Stimulated activated CD8-positive, alpha-beta memory T cell treated with anti-CD3 and anti-CD28 coated beads, Interleukin-2, amount 100 ng/mL, for 1 hour (primary cell): ENCODE measurements at places on chromosomes 3 and 15.

DNA sequence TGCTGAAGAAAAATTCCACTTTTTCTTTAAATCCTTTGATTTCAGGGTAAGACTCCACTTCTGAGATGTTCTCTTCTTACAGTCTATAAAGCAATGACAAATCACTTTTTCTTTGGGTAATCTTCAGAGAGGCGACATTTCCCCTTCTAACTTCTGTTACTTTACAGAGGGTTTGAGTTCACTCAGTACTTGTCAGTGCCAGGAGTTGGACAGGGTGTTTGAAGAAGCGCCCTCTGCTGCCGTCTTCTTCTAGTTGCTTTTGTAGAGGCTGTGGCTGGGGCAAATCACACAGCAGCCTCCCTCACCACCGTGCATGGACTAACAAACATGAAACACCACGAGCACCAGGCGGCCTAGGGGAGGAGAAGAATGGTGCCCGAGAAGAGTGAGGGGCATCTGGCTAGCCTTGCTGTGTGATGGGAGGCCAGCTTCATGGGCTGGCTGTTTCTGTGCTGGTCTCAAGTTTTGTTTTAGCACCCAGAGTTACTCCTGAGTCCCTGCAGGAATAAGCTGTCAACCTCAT, at the start of gene CD80:
Gene CD80 (minus strand): TSS at position 174 of the 523 bp plus-strand sequence. CDS start 1,886 bp downstream, outside the sequence.
- DNase-seq, result no peak

DNA sequence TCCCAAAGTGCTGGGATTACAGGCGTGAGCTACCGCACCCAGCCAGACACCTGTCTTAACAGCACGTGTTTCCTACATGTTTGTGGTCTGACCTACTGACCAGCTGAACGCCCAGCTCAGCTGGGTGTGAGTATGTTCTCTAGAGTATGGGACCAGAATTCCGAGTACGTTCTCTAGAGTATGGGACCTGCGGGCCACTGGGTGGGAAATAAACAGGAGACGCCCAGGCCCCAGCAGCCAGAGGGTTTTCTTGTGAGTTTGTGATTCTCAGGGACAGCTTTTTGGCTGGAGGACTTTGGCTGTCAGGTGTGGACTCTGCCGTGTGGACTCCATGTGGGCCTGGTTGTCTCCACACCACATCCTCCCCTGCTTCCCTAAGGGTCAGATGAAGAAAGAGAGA, 87.3 kb downstream of the CHRD start:
- no peak for DNase-seq

DNA sequence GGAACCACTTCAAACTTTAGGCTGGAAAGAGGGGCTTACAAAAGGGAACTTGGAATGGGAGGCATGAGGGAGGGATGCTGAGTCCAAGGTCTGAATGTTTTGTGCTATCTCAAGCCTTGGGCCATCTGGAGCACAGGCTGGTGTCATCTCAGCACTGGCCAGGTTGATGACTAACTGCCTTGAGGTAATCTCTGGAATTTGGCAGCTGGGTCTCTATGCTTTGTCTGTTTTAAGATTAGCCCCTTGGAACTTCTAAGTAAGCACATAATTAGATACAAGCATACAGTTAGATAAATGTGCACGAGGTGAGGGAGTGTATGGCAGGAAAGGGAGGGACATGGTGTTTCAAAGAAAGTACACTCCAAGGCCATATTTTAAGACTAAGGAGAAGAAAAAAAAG, 252.4 kb upstream of the CCDC54 start:
- DNase-seq, result no peak

GRCh38 chr3:41632700-41633099, 329.2 kb downstream of the ULK4 start:
- DNase-seq, result no peak

DNA sequence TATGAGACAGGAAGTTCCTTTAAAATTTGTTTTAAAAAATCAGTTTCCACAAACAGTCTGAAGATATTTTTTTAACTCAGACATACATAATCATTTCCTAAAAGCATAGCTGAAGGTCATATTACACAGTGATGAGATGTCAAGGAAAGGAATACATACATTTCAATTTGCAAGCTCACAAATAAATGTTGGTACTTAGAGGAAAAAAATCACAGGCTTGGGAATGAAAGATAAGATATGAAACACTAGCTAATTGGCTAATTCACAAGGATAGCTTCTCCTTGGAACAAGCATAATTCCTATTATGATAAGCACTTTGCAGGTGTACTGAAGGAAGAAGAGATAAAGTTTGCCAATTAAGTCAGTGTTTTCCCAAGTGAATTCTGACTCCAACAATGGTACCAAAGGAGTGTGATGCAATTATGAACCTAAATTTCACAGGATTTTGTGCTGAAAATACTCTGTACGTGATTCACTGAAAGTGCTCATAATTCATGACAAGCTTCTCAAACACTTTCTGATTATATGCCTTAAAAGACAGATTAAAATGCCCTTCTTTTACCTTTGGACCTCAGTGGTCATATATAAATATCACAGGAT, 112.4 kb downstream of the FRMD5 start:
- DNase-seq, result no peak

DNA sequence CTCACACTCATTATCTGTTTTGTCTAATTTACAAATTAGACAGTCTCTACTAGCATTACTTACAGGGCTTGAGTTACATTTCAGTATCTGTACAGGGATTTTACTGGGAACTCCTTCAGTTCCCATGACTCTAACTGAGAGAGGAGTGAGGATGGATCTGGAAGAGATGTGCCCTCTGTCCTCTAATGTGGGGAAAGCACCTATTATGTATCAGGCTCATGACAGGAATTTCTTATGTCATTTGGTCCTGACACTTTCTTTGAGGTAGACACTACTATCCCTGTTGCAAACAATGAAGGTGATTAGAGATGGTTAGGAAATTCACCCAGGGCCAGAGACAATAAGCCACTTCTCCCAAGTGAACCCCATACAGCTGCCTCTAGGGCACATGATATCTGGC, 10.9 kb upstream of the NCKIPSD start:
- no peak for DNase-seq

GRCh38 chr3:100256731-100257151, 4.1 kb upstream of the TBC1D23 start:
- no peak for DNase-seq

DNA sequence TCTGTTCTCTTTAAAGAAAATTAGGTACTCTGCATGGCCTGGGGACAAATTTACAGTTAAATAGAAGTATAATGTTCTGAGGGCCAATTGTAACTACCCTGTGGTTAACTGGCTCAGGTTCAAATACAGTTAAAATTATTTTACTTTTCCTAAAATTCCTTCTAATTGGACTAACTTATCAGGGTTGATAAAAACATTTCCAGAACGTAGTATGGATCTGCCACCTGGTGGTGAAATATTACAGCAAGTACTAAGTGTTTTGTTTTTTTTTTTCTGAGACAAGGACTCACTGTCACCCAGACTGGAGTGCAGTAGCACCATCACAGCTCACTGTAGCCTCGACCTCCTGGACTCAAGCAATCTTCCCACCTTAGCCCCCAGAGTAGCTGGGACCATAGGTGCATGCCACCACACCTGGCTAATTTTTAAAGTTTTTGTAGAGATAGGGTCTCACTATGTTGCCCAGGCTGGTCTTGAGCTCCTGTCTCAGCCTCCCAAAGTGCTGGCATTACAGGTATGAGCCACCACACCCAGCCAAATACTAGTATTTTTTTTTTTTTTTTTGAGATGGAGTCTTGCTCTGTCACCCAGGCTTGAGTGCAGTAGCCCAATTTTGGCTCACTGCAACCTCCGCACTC, 29.2 kb downstream of the NEO1 start:
- DNase-seq, result no peak

DNA sequence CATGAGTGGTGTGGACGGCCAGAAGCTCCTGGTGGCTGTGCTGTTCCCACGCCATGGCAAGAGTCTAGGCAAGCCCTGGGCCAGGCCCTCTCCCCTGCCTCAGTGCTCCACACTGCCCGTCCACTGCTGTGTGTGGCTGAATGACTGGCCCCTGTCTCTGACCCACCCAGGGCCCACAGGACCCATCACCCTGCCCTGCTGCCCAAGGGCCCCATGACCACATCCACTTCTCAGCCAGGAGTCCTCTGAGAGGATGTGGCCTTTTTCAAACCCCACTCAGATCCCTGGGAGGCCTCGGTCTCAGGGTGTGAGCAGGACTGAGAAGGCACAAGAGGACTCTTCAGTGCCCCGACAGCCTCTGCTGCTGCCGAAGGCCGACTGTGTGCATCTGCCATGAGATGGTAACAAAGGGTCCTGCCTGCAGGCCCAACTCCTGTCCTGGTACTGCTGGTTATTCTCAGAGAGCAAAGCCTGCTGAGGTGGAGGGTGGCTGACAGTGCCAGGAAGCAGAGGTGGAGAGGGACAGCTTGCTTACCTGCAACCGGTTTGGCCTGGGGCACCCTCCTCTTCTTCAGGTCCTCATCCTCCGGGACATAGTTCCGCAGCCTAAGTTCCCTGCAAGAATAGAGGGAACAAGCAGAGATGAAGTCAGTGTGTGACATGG, 47.5 kb downstream of the PTH1R start:
- no peak for DNase-seq

DNA sequence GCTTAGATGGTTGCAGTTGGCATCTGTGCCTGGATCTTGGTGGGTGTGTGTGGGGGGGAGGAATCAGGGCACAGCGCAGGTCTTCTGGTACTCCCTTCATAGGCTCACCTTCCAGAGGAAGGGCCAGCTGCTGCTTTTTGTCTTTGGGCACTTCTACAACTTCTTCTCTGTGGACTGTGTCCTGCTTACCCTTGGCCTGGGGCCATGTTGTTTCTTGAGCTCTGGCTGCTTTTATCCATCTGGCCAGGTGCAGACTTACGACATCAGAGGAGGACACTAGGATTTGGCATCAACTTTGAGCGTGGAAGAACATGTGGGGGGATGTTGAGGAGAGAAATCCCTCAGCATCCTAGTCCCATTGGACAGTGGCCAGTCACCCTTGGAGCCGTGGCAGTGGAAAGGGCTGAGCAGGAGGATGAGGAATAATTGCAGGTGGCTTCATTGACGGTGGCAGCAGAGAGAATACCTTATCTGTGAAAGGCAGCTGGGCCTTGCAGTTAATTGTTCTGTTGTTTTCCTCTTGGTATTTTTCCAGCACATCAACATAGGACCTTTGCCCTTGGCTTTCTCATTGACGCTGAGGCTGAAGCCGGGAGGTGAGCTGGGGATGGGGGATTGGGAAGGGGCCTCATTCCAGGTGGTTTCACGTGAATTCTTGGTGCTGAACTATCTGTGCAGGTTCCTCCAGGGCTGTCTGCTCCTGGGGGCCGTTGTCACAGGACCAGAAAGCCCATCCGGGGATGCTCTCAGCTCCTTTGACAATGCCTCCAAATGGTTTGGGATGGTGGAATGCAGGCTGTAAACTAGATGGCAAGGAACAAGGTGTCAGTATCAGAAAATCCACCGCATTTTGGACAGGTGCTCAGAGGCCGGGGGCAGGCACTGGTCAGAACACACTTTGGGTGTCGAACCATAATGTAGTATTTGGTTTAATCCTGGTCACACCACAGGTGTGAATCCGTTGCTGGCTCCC, 9.7 kb downstream of the EPHB1 start:
- DNase-seq, result no peak

DNA sequence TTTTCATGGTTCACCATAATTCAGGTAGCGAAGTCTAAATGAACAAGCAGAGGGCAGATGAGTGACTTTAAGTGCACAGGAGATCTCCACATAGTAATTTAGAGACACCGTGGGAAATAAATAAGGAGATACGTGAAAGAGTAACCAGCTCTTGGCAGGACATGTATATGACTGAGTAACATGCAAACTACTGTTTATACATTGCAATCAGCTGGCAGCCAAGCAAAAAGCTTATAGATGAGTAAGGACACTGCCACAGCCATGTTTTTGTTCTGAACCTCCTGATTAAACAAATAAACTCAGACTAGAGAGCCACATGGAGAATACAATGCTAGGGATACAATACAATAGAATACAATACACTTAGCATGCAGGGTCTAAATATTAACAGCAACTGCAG, 252.4 kb downstream of the FHIT start:
- no peak for DNase-seq

DNA sequence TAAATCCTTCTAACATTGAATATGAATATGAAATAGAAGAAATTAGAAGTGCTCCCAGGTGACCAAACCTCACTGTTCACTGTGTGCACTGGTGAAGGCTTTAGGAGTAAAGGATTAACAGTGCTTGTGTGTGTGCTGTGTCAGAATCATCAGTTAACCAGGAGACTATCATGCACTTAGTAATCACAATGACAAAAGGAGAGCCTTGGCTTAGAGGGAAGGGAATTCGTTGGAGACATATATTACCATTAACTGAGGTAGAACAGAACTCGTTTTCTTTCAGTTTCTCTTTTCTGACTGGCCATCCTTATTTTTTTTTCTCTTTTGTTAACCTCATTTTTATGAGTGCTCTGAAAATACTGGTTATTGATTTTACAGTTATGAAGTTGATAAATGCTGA, 213.3 kb upstream of the GBE1 start:
- DNase-seq, result no peak

DNA sequence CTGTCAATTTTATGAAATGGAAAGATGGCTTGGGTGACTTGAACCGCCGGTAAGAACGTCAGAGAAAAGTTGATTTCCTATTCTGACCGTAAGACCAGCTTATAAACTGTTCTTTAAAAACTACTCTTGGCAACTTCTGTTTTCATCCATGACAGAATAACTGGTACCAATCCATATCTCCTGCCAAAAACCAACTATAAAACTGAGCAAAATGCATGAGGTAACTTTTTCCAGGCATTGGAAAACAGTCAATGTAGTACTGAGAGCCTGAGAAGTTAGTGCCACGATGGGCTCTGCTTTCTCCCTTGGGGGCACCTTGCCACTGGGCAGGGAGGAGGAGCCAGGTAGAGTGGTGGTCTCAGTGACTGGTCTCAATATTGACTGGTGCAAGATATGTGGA, 615.2 kb upstream of the TBL1XR1 start:
- no peak for DNase-seq

- no peak for DNase-seq
Observed at GRCh38 chr3:5498981-5499380, 311.5 kb downstream of the EDEM1 start.

DNA sequence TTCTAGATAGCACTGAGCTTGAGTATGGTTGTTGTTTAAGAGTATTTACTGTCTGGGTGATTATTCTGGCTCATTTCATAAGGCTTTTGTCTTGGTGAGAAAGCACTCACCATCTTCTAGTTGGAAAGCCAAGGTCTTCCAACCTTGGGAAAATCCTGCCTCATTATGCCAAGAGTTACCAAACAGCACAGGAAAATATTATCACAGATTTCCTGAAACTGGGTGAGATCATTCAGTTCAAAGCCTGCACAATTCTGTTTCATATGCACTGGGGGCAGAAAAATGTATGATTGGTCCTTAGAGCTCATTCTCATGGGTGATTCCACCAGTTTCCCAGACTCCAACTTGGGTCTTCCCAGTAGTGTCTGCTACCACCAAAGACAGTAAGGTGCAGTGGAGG, 291.8 kb downstream of the RORA start:
- no peak for DNase-seq

GRCh38 chr3:183158551-183159006, 4.0 kb downstream of the LAMP3 start:
- DNase-seq, result no peak

GRCh38 chr15:67843571-67844387, 3.9 kb upstream of the RNU6-1 start:
- no peak for DNase-seq

- DNase-seq, result no peak
Observed at GRCh38 chr15:85711580-85712192, 83.0 kb downstream of the KLHL25 start.

GRCh38 chr15:67103432-67103831, 38.0 kb downstream of the SMAD3 start:
- DNase-seq, result no peak
